Amniotic stem cell (primary cell): ENCODE measurements at places on chromosomes 7 and 10.

GRCh38 chr10:46523962-46524471, 32.4 kb downstream of the GPRIN2 start:
- peak; percentile 57 for DNase-seq

GRCh38 chr10:24456322-24456721, 247.4 kb downstream of the KIAA1217 start:
- peak; percentile 48 for DNase-seq

- DNase-seq: no peak
Observed at GRCh38 chr7:152735443-152736004, 24.0 kb upstream of the ACTR3B start.

DNA sequence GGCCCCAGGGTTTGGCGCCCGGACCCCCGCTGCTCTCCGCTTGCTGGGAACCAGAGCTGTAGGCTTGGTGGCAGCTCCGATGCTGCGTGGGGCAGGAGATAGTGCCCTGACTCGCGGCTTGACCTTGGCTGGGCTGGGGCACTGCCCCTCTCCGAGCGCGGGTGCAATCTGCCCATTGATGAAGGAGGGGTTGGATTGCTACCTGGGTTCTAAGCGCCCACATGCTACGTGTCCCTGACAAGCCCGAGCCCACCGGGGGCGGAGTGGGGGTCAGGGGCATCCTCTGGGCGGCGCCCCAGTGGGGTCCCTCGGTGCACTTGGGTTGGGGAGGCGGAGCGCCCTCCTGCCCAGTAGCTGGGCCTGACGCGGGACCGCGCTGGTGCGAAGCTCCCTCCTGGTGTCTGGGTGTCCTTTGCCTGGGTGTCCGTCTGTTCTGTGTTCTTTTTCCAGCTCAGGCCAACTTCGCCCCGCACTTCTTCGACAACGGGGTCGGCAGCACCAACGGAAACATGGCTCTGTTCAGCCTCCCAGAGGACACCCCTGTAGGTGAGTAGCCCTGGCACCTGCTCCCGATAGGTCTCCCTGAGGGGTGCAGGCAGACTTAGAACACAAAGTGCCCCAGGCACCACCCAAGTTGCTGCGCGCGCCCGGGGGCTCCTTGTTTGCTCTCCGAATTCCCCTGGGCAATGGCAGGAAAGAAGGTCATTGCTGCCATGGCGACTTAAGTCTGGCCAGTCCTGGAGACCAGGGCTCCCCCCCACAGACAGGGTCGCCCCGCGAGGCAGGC, 900 bp downstream of the CDHR1 start:
- no peak for DNase-seq

DNA sequence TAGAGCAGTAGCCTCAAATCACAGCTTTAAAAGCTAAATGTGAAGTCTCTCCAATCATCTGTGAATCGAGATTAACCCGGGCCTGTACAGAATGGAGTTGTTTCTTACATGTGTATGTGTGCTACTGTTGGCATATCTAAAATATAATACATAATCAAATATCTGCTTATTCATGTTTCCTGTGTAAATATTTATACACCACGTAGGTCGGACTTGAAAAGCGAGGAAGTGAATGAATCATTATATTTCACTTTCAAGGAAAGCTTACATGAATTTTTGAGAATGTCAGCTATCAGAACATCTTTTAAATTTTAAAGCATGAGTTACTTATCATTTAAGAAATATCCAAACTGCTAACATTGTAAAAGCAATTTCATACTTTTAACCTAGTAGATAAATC, 233.3 kb downstream of the SLC25A13 start:
- no peak for DNase-seq

- DNase-seq: no peak
Observed at GRCh38 chr10:33524966-33525365, 190.5 kb upstream of the NRP1 start.

GRCh38 chr10:67780759-67781538, 57.0 kb downstream of the DNAJC12 start:
- no peak for DNase-seq

DNA sequence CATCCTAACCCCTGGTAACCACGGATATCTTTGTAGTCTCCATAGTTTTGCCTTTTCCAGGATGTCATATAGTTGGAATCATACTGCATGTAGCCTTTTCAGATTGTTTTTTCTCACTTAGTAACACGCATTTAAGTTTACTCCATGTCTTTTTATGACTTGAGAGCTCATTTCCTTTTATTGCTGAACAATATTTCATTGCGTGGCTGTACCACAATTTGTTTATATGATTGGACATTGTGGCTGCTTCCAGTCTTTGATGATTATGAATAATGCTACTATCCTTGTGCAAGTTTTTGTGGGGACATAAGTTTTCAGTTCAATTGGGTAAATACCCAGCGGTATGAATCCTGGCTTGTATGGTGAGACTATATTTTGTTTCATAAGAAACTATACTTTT, 60.8 kb downstream of the AOAH start:
- DNase-seq: no peak

GRCh38 chr10:71643904-71644303, 75.7 kb downstream of the C10orf105 start:
- DNase-seq: no peak

GRCh38 chr10:110597476-110597875, 30.0 kb downstream of the SMC3 start:
- DNase-seq: no peak

- no peak for DNase-seq
Observed at GRCh38 chr10:63265222-63265617, 132.1 kb downstream of the NRBF2 start.

GRCh38 chr10:18005781-18006456, 54.2 kb downstream of the SLC39A12 start:
- no peak for DNase-seq

- DNase-seq: no peak
Observed at GRCh38 chr10:2610946-2611345, 456.4 kb upstream of the PFKP start.

GRCh38 chr7:26183545-26184280, 16.8 kb downstream of the HNRNPA2B1 start:
- no peak for DNase-seq

- no peak for DNase-seq
Observed at GRCh38 chr7:149100821-149101220, 10.3 kb upstream of the ZNF786 start.

DNA sequence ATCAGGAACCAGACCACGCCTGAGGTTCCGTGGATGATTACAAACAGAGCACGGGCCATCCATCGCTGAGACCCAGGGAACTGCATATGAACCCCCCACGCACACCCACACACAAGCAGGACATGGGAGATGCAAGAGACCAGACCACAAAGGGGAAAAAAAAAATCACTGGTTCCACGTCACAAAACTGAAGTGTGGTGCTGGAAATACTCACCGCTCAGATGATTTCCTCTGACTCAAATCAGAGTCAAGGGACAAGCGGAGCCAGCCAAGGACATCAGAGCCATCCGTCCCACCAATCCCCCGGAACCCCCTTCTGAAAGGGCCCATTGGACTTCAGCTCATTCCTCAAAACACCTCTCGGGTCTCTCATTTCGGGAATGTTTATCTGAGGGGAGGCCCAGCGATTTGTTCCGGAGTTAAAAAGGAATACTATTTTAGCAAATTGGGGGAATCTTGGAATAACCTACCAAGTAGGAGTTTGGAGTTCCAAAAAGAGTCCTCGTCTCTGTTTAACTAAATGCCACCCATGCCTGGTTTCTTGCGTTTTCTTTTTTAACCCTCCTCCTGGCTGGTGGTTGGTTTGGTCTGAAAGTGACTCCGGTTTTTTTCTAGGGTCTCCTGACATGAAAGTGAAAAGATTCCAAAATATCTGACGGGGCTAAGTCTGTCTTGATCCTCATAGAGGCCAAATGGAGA, 15.0 kb downstream of the SNX8 start:
- peak; percentile 61 for DNase-seq

DNA sequence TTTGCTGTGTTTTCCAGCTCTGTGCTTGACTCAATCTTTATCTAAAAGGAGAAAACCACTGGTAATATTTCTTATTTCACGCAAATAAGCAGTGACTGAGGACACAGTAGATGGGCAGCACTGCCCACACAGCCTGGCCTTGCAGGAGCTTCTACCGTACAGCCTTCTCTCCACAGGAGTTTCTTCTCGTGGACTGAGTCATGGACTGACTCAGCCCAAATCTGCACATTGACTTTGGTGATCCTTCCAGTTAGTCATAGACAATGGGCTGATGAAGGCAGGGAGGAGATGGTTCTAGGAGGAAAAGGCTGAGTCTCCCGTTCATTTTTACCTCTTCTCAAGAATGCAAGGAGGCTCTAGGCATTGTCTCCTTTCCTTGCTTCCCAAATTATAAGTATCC, 200.7 kb downstream of the RAPGEF5 start:
- DNase-seq: no peak

DNA sequence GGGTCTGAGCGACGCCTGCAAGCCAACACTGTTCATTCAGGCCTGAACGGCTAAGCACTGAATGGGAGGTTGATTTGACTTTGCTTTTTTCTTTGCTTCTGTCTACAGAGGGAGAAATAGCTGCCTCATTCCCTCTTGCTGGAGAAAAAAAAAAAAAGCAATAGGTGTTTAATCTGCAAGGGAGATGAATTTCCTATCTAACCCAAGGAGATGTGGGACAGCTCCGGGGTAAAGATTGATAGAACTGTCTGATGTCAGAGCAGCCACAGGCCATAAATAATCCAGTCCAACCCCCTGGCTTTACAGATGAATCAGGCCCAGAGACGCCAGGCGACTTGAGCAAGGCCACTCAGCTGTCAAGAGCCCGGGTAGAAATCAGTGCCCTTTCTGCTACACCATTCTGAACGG, 168.0 kb downstream of the ARHGAP12 start:
- no peak for DNase-seq

- no peak for DNase-seq
Observed at GRCh38 chr7:20958572-20958971, 171.9 kb upstream of the SP8 start.

DNA sequence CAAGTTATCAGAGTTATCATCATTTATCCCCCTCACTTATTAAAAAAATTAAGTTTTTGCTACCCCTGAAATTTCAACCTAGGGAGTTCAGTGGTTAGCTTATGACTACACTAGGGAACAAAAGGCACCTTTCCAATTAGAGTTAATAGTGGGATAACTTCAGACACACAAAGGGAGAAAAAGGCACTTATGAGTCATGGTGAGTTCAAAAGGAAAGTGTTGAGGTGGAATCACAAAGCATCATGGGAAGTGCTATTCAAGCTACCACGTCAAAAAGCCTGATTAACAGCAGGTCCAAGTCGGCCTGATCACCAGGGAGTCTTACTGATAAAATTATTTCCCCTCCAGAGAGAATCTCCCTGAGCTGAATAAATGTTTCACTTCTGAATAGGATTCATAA, 165.7 kb downstream of the C7orf25 start:
- no peak for DNase-seq

DNA sequence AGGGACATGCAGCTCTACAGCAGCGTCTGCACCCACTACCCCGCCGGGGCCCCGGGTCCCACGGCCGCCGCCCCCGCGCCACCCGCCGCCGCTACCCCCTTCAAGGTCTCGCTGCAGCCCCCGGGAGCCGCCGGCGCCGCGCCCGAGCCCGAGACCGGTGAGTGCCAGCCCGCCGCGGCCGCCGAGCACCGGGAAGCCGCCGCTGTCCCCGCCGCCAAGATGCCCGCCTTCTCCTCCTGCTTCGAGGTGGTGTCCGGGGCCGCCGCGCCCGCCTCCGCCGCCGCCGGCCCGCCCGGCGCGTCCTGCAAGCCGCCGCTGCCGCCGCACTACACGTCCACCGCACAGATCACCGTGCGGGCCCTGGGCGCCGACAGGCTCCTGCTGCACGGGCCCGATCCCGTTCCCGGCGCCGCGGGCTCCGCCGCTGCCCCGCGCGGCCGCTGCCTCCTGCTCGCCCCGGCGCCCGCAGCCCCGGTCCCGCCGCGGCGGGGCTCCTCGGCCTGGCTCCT, 631 bp downstream of the OTUD1 start:
- peak; percentile 17 for DNase-seq

DNA sequence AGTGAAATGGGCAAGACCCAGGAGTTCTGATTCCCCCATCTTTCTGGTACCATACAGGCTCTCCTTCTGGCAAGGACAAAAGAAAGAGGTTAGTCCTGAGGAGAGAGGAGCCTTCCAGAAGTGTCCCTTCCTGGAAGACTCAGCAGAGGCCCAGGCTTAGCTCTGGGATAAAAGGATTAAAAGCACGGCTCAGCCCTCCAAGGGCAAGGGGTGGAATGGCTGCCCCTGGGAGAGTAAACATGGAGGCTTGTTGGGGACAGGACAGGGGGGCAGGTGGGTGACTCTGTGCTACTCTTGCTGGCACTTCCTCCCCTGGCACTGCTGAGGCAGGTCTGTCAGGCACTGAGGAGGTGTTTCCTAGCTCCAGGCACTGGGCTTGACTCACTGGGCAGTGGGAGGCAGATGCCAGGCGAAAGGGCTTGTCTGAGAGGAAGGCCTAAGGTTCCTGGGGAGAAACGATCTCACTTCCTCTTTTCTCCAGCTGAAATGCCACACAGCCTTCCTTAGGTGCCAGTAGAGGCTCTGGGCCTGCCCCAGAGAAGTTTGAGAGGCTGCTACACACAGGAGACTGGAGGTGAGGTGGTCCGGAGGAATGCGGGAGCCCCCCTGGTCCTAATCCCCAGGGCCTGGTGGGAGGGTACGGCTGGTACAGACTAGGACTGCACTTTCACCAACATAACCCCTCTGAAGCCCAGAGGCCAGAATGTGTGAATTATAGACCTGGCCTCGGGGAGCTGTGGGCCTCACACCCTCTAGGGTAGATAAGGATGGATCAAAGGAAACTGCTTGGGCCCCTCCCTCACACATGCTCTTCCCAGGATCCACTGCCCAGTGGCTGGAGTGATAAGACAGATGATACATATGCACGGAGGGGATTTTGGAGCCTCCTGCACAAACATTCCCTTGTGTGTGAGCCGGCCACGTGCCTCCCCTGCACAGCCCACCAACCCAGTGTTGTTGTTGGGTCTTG, 63.2 kb upstream of the PODXL start:
- no peak for DNase-seq
